ENCODE measurements at places on chromosomes 1 and 21.
A peak's percentile ranks its signal among the peaks of the same experiment; 100 is the strongest.

DNA sequence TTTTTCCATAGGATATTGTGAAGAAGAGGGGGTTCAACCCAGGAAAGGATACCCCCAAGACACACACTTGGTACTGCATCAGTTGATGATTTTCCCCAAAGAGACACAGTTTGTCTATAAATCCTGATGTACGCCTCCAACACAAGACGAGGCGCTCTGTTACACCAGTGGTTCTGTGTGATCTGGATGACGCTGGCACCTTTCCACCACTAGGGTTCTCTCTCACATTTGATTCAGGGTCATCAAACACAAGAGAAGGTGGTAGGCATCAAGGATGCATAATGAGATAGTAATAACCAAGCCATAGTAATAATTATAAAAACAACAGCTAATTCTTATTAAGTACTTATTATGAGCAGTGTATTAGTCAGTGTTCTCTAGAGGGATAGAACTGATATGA, 508.8 kb upstream of the ZP4 start:
- DNase-seq: no peak

DNA sequence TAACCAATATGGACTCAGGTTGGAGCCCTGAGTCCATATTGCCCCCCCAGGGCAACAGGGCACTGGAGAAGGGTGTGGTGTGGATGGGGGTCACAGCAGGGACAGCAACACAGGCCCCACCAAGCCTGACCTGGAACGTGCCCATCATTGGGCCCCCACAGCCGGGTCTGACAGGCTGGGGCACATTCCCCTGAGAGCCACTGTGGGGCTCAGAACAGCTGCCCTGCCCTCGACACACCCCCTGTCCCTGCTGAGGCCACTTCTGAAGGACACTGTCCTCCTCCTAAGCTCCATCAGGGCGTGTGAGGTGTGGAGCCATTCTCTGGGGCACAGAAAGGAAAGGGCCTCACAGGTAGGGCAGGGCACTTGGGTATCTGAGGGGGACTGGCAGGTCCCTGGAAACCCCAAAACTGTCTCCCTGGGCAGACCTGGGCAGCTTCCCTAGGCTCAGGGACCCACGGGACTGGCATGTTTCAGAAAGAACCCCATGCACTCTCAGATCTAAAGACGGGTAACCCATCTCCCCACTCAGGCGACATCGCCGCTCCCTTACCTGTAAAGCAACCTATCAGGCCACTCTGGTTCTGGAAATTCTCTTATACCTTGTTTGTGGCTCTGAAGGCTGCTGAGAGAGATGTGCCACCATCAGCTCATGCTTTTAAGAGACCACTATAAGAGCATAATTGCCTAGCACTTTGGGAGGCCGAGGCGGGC, 95.5 kb downstream of the DMRTB1 start:
- DNase-seq: no peak

- no peak for DNase-seq
Measured at GRCh38 chr1:101136271-101136670, 100.5 kb upstream of the S1PR1 start.

DNA sequence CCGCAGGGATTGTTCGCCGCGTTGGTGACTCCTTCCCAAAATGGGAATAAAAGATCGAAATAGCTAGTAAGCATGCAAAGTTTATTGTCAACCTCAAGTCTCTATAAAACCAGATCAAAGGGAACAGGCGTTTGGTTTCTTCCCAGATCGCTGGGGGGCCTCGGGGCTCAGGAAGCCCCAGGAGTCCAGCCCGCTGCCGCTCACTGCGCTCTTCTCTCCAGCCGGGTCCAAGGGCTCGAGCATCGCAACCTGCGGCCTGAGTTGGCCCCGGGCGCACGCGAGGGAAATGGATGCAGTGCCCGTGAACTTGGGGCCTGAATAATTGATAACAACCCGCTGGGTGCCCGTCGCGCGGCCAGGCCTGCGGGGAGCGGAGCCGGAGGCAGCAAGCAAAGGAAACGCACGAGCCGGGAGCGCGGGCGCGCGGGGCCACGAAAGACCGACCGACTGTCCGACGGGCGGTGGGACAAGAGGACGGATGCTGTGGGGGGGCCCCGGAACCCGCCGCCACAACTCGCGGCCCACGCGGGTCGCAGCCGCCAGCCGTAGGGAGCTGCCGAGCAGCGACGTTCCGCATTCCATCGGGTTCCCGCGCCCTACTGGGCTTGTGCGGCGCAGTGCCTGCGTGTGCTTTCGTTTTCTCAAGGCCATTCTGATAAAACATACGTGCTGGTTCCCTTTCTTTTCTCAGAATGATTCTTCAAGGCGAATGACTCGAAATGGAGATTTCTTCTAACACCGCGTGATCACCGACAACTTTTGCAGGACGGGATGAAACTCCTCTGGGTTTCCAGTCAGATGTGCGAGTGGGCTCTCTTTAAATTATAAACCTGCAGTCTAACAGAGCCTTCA, 14.0 kb upstream of the ALX3 start:
- DNase-seq: peak; percentile 40

DNA sequence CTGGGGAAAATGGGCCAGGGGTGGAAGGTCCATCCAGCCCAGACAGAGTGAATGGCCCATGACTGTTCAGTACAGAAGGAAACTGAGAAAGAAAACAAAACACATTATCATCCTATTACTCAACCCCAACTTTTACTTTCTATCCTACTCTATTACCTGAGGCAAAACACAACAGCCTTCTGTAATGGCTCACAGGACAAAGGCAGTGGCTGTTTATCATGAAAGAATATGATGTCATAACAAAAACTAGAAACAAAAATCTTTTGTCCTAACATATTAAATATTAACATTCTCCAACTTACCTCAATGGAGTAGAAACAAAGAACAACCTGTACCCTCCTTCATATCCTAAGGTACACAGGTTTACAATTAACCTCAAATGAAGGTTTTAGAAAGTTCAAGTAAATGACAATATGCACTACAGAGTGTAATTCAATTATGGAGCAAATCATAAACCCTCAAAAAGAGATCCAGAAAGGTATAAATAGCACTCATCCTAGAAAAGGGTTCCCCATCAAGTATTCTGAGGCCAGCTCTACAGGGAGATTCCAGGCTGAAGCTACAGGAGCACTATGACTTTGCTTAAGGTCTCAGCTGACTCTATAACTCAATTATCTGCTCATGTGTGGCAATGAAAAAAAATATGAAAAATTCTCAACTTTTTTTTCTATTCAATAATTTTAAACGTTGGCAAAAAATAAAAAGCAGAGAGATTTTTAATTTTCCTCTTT, 15.1 kb downstream of the ELK4 start:
- no peak for DNase-seq

- no peak for DNase-seq
Measured at GRCh38 chr1:204357551-204358490, 1.9 kb downstream of the PLEKHA6 start.

GRCh38 chr1:41674522-41674921, 190.0 kb upstream of the EDN2 start:
- DNase-seq: no peak

DNA sequence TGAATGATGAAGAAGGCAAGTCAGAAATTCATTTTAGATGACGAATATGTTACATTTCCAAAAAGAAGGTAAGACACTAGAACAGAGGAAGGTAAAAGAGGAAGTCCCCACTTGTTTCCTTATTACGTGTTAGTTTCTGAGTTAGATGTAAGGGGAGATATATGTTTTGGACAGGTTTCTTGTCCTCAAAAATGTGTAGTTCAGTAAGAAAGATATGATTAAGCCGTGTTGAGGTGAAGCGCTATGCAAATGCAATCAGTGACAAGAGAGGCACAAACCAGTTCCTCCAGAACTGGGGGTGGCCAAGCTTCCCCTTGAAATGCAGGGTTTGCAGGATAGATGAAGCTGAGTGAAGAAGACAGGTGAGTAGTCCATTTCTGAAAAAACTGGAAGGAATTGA, 293.3 kb upstream of the RUNX1 start:
- DNase-seq: no peak

DNA sequence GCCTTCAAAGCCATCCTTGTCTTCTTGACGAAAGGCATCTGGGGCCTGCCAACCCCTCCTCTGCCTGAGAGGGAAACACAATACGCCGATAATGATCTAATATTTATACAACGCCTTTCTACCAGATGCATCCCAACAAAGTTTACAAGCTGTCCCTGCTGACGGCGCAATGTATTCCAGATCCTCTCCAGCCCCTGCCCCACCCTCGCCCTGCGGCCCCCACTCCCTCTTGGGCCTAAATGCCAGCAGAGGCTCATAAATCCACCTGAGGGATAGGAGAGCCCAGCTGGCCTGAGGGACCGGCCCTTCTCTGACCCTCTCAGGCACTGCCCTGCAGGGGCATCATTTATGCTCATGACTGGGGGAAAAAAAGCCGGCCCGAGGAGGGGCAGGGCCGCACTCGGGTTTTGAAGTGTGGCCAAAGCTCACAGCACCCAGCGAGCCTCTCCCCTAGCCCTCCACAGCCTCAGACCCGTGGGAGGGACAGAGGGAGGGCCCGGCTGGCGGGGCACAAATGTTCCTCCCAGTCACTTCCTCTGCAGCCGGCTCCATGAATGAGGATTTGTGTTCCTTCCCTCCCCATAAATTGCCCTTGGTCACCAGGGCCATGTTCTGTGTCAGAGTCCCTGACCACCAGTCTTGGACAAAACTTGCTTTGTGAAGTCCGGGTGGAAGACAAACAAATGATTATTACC, 140.3 kb downstream of the FOXD2 start:
- DNase-seq: no peak

DNA sequence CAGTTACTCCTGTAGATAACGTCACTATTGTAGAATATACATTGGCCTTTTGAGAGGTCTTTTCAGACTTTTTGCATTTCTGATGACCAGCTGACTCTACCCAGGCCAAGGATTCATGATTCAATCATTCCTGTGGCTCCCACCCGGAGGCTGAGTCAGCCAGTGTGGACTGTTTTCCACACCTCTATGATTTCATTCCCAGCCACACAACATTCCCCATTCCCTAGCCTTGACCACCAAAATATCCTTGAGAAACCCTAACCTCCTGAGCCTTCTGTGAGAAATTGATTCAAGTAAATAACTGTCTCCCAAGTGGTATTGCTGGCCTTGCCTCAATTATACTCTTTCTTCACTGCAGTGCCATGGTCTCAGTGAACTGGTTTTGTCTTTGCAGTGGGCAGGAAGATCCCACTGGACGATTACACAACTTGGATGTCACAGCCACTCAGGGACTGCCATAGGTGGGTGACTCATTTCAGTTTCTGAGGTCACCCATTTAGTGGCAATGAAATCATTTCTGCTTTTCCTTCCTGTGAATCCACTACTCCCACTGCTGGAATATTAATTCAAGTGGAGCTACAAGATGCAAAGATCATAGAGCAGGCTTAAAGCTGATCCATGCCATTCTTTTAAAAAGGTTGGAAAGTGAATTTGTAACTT, 518.6 kb upstream of the ZP4 start:
- peak; percentile 93 for DNase-seq

DNA sequence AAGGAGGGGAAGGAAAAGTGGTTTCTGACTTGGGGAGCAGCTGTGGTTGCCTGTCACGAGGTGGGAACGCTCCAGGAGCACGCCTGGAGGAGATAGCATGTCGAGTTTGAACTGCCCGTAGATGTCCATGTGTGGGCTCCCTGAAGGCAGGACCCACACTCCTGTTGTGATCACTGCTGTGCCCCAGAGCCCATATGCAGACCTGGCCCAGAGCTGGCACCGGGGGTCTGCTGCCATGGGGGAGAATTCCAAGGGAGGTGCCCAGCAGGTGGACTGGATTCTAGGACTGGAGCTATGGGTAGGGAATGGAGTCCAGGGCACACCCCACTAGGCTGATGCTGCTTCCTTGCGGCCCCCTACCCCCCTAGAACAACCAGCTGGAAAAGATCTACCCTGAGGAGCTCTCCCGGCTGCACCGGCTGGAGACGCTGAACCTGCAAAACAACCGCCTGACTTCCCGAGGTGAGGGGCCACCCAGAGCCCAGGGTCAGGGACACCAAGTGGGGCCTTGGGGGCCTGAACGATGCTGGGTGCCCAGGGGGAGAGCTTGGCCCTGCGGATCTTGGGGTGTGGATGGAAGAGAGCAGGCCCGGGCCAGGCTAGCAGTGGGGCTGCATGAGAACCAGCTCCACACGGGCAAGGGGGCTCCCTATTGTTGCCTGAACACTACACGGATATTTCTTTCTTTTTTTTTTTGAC, 9.3 kb downstream of the PODN start:
- DNase-seq: no peak

- DNase-seq: peak; percentile 6
Measured at GRCh38 chr1:68470388-68470970, 20.7 kb upstream of the RPE65 start.

GRCh38 chr1:160171354-160171753, 19.0 kb upstream of the CASQ1 start:
- peak; percentile 28 for DNase-seq

GRCh38 chr1:47333922-47334764, 553 bp downstream of the CMPK1 start:
- DNase-seq: peak; percentile 79

DNA sequence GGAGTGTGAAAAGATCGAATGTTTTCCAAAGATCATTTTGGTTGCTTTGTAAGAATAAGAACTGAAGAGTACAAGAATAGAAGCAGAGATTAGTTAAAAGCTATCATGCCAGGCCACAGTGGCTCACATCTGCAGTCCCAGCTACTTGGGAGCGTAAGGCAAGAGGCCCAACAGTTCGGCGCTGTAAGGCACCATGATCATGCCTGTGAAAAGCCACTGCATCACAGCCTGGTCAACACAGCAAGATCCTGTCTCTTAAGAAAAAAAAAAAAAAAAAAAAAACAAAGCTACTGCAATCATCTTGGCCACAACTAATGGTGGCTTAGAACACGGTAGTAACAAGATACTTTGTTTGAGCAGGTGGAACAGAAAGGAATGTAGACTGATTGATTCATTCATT, 116.2 kb downstream of the EIF4G3 start:
- DNase-seq: no peak

DNA sequence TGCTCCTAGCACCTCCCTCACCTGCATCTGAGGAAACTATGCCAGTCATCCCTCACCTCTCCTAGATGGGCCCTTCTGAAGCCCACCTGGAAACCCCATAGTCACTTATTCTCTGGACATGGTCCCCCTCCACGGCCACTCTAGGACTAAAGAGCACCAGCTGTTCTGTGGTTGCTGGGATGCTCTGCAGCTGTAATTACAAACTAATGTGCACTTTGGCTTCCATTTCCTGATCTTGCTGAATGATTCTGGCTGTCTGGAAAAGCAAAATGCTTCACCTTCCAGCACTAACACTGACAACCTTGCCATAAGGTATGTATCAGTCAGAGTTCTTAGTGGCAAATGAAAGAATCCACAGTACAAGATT, 48.7 kb upstream of the PSEN2 start:
- peak; percentile 15 for DNase-seq

DNA sequence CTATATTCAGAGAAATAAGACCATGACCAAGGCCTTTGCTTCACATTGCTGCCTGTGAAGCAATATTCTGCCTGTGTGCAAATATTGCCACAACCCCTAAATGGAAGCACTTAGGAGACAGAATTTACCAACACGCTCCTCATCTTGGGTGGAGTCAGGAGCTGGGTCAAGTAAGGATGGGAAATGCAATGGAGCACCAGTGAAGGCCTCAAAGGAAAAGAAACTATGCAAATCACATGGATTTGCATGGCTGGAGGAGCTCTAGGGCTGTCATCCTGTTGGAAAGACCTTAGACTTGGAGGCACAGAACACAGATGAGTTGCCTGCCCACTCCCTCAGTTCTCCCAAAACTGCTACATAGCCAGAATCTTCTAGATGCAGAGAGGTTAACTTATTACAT, 435.5 kb downstream of the SIPA1L2 start:
- DNase-seq: no peak

- DNase-seq: peak; percentile 82
Measured at GRCh38 chr1:183272390-183272848, 86.4 kb downstream of the LAMC2 start.
